ENCODE measurements at places on chromosomes 16 and 17.

DNA sequence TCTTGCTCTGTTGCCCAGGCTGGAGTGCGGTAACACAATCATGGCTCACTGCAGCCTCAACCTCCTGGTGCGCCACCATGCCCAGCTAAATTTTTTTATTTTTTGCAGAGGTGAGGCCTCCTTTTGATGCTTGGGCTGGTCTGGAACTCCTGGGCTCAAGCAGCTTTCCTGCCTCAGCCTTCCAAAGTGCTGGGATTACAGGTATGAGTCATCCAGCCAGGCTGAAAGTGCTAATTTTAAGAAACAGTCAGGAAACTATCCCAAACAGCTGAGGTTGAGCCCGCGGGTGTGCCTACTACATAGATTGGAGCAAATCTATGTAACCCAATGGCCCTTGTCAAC lies 738 bp upstream of the XPO6 start:
- no peak for DNase-seq

DNA sequence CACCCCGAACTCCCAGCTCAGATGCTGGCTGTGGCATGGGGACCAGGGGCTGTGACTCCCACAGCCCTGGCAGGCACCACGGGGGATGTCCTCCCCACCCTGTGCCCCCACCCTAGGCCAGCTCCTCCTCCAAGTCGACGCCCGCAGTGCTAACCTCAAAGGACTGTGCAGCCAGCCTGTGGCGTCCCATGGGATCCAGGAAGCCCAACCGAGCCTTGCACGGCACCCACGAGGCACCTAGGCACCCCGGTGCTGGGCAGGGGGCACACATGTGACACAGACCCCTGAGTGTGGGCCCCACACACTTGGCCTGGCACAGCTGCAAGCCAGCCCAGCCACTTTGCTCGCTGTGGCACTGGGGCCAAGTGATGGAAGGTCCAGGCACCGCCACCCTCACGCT lies 3.9 kb downstream of the GCGR start:
- DNase-seq: no peak

DNA sequence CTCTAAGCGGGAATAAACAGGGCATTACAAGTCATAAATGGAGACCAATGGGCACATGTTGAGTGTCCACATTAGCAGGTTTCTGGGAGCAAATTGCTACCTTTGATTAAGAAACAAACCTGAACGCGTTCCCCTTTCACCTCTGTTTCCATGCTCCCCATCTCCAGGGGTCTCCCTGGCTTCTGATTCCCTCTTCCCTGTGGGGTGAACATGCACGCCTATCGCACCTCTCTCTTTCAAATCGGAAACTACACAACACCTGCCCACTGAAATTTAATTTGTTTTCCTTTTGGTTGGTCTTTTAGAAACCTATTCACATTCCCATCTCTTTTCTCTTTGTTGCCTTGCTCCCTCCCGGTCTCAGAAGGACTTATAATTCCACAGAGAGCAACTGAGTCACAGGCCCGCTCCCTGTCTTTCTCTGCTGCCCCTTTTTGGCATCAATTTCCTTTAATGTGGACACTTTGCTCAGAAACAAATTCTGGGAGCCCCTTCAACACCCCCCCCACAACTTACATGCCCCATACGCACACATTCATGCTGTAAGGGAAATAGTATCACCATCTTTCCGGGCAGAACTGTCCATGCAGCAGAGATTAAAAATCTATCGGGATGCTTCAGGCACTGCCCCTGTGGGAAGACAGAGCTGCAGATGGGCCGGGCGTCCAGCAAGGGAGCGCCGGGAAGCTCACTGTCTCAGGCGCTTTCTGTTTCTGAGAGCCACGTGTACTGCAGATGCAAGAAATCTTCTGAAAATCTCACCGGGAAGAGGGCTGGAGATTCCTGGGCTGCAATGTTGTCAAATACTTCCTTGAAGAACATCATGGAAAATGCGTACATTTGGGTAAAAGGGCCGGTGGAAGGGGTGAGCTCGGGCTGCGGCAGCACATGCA lies 7.2 kb upstream of the FOXF1 start:
- no peak for DNase-seq

DNA sequence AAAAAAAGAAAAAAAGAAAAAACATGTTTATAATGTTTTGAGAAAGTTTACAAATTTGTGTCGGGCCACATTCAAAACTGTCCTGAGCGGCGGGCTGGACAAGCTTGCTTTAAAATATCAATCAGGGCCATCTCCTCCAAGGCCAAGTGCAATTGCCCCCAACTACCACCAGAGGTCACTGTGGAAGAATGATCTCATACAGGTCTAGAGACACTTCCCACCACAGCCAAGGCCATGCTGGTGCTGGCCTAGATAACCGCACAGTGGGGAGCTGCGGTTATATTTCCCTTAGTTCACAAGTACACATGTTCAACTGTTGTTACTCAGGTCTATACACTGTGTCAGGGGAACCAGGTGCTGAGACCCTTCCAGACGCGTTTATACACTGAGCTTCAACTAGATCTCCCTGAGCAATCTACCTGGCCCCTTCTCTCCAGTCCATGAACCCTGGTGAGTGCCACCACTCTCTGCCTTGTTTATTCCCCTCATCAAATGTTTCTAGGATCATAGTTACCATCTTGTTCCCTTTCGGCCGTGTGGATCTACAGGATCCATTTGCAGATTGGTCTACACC lies 83.8 kb upstream of the CCL2 start:
- DNase-seq: peak; percentile 71

DNA sequence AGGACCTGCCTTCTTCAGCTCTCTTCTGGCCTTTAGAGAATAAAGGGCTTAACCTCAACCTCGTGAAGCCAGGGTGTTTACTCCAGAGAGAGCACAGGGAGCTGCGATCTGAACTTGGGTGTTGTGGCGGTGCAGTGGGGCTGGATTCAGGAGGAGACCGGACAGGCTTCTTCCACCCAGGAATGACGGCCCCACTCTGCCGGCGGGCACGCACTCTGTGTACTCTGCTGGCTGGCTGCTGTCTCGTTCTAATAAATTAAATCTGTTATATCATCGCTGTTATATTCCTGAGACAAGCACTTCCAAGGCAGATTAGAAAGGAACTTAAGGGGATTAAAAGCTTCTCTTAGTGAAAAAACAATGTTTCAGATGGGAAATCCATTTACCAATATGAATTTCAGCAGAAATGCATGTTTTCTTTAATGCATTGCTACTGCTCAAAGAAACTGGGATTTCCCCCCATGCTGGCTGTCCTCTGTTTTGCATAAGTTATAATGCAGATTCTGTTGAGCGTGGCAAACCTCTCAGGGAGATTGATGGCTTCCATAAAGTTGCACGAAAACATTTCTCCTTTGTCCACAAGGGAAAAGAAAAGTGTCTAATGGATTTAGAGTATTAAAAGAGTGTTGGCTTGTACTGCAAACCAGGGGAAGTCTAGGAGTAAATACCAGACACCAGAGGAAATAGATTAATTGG lies 168.6 kb upstream of the IRX3 start:
- no peak for DNase-seq

DNA sequence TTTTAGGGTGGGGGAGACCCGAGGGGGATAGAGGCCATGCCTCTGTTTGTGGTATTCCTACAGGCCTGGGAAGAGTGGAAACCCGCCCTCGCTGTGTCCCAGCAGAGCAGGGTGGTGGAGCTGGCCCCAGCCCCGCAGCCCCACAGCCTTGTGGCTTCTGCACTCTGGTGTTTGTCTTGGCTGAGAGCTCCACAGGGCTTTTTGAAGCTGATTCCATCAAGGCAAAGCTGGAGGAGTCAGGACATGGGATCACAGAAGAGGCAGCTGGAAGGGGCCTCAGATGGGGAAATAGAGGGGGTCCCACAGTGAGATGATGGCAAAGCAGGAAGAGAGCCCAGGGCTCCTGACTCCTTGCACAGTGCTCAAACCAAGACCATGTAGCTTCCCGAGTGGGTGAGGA lies 5.0 kb upstream of the WFIKKN2 start:
- no peak for DNase-seq

DNA sequence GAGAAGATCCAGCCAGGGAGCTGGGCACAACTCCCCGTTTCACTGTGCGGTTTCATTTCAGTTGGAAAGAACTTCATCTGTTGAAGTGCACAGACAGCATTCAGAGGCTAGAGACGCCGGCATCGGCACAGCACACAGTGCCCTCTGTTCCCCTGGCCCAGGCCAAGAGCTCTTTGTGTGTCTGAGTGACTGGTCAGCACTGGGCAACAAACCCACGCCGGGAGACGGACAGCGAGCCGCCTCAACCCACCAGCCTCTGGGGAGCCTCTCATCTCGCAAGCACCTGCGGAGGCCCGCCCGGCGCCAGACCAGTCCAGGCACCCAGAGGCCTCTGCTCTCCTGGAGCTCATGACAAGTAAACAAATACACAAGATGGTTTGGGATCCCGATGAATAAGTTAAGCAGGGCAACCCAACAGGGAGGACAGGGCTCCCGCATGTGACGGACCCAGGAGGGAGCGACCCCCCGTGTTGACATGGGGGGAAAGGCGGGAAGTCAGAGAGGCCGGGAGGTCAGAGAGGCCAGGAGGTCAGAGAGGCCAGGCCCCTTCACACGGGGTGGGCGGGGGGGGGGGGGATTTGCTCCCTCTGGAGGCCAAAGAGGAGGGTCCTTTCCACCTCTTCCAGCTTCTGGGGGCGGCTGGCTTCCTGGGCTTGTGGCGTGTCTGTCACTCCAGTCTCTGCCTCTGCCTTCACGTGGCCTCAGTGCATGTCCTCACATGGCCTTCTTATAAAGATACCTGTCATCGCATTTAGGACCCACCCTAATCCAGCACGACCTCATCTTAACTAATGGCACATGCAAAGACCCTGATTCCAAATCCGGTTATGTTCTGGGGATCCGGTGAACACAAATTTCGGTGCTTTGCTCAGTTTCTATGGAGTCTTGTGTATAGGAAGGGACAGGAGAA lies 25.8 kb upstream of the KLHDC4 start:
- no peak for DNase-seq

- DNase-seq: no peak
Measured at GRCh38 chr17:4938688-4939545, 929 bp downstream of the SLC25A11 start.

DNA sequence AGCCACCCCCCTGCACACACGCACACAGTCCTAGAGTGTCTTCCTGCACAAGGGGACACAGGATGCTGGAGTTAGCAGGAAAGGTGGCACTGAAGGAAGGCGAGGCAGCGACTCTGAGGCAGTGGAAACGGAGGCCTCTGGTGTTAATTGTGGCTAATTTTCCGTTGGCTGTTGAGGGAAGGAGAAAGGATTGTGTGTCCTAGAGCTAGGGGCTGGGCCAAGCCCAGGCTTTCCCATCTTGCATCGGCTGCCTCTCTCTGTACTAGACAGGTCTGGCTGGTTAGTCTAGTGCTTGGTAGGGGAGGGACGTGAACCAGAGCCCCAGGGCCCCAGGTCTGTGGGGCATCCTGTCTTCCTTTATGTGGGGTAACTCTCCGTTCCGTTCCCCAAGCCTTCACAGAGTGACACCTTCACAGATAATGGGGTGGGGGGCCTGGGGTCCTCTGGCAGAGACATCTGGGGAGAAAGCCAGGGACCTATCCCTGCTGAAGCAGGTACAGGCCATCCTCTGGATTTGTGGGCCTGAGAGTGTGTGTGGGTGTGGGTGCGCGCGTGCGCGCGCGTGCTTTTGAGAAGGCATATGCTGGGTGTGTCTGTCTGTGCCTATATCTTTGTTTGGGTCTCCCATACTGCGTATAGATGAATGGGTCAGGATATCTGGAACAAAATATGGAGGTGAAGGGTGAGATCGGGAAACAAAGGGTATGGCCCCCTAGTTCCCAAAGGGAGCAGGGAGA lies at the start of gene CHD3:
CHD3 (plus strand) TSS at position 606 of the 737 bp plus-strand sequence. CDS start 212 bp downstream, outside the sequence.
- DNase-seq: no peak

DNA sequence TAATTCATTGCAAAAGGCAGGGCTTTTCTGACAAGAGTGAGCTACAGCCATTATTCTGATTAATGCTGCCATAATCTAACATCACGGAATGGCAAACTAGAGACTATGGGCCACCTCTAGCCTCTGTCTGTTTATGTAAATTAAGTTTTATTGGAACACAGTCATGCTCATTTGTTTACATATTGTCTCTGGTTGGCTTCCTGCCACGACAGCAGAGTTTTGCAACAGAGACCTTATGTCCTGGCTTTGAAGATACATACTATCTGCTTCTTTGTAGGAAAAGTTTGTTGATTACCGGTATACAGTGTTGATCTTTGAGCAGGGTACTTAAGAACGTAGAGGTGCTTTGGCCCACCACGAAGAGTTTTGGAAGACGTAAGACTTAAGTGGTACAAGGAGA lies 715.9 kb upstream of the RBFOX1 start:
- DNase-seq: no peak

DNA sequence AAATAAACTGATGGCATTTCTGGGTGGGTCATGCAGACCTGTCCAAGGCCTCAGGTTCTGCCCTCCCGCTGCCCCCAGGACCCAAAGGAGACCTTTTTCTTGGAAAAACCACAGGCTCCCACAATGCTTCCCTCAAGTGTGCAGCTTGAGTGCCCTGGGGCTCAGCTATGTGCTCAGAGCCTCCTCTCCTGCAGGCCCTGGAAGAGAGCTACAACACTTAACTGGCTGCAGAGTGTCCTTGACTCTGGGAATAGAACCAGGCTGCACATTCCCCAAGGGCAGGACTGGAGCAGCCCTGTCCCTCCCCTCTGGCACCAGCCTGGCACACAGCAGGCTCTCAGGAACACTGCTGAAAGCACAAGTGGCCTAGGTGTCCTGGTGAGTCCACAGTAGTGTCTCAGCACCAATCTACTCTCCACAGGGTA lies 4.8 kb upstream of the SREBF1 start:
- no peak for DNase-seq

- DNase-seq: no peak
Measured at GRCh38 chr17:61997664-61998063, 67.4 kb downstream of the MED13 start.

DNA sequence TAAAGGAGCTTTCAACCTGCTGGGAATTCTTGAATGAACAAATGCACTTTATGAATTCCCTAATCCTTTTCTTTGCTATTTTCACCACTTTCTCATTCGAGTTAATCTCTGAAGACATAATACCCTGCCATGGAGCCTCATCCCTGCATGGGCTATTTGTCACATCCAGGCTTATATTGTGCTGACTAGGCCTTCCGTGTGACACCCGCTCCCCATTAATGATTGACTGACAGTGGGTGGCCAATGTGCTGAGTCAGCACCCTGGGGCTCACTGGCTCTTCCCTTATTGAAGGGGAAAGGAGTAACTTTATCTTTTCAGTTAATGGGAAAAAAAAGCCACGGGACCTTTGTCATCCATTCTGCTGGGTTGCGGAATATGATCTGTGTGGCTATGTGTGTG lies 1024.8 kb upstream of the EEF2KMT start:
- no peak for DNase-seq

DNA sequence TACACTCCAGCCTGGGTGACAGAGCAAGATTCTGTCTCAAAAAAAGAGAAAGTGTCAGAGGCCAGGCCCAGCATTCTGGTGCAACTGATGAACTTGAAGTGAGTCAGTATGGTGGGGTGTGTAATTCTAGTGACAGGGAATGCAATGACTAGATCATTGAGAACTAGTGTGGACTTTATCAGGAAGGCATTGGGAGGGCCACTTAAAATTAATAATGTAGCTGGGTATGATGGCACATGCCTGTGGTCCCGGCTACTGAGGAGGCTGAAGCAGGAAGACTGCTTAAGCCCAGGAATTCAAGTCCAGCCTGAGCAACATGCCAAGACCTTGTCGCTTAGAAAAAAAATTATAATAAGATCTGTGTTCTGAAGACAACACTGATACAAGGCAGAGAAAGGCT lies 90.8 kb downstream of the STX8 start:
- DNase-seq: no peak

- peak; percentile 70 for DNase-seq
Measured at GRCh38 chr16:69930117-69930776, 20.9 kb upstream of the CLEC18A start.

Data from iPS DF 6.9 (cell line).